ENCODE measurements at places on chromosomes 6 and 20. TPM values are rescaled to one million over a fixed set of nuclear protein-coding genes. Genes with fewer than 3 reads are reported as not detected.

LY6G6C gene
- 0.17 TPM for polyA plus RNA-seq

RAB32 gene
- polyA plus RNA-seq: 13.0 TPM

DLL1 gene
- polyA plus RNA-seq: 0.90 TPM

GUCA1A gene
- polyA plus RNA-seq: 0.06 TPM

C6orf163 gene
- 1.3 TPM for polyA plus RNA-seq

HSPA1B gene
- polyA plus RNA-seq: 41.9 TPM

VSTM2L gene
- 0.15 TPM for polyA plus RNA-seq

All from ovary (tissue), 10 donors.